Cardiac fibroblast (primary cell): ENCODE measurements at places on chromosomes 16 and 17.
A peak's percentile ranks its signal among the peaks of the same experiment; 100 is the strongest.

DNA sequence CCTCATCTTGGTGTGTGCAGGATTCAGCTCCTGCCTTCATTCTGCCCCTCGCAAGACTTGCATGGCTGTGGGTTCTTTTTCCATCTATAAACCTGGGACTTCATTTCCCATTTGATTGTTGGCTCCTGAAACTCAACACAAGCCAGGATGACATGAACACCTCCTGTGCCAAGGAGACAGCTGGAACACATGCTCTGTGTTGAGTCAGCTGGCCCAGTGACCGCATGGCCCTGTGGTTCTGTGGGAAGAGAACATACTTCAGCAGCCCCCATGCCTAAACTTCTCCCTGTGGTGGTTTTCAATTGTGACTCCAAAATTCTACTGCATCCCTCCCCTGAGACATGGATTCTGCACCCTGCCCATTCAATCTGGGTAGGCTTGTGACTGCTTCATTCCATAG, 57.9 kb upstream of the FOXF1 start:
- peak; percentile 9 for DNase-seq

GRCh38 chr17:32323811-32324491, 18.0 kb downstream of the C17orf75 start:
- DNase-seq: no peak

DNA sequence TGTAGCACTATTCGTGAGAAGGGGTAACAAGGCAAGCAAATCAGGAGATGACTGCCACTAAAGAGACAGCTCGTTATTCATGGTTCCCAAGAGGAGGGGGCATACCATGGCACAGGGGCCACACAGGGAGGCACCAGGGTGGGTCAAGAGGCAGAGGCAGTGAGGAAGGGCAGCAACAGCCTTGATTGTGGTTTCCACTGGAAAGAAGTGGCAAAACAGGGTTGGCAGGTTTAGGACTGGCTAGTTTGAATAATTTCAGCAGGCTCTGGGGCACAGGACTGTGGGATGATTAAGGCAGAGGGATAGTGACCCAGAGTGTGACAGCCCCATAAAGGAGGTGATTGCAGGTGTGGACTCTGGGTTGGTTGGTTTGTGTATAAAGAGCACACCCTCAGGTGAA, 188.9 kb downstream of the CBLN1 start:
- no peak for DNase-seq

- peak; percentile 62 for DNase-seq
Measured at GRCh38 chr16:86565644-86566511, 751 bp upstream of the FOXC2 start.

GRCh38 chr17:1989135-1989534, 36.0 kb downstream of the RTN4RL1 start:
- peak; percentile 96 for DNase-seq

DNA sequence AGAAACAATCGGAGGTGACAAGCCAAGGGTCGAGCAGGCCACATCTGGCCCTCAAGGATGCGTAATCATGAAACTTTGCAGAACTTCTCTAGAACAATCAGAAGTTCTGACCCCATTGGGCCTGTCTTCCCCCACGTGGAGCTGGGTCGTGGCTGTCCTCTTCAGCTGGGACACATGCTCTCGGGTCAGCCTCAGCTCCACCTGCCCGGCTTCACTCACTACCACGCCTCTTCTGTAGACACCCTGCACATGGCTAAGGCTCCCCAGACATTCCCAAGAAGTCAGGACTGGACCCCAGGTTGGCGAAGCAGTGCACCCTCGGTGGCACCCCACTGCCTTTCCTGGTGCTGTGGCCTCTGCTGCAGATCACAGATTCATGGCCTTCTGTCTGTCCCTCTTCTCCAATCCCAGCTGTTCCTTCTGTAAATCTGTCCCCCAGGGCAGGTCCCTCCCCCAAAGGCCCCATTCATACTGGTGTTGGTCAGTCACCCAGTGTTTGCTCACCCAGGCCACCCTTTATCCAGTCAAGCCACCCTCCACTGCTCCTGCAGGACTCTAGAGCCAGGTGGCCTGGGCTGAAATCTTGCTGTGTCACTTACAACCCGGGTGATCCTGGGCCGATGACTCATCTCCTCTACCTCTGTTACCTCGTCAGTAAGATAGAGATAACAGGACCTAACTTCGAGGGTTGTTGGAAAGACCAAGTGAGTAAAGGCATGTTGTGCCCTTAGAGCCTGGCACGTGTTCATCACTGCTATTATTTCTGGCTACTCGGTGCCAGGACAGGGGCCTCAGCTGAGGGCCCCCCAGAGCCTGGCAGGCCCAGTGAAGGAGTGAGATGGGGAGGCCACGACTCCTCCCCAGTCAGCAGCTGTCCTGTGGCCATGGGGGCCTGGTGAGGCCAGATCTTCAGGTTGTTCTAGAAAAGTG, 1.4 kb upstream of the SLC5A11 start:
- no peak for DNase-seq

GRCh38 chr17:80223142-80223815, 3.1 kb downstream of the SLC26A11 start:
- DNase-seq: no peak

GRCh38 chr17:69757688-69758430, 317.2 kb upstream of the KCNJ16 start:
- DNase-seq: peak; percentile 71

GRCh38 chr17:33779234-33779591, 475.9 kb upstream of the CCL2 start:
- DNase-seq: peak; percentile 67

DNA sequence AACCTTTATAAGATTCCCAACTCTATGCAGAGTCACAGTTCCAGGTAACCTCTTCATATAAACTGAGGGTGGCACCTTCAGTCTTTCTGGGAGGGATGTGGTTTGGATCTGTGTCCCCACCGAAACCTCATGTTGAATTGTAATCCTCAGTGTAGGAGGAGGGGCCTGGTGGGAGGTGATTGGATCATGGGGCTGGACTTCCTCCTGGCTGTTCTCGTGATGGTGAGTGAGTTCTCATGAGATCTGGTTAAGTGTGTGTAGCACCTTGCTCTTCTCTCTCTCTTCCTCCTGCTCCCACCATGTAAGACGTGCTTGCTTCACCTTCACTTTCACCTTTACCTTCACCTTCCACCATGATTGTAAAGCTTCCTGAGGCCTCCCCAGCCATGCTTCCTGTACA, 30.5 kb downstream of the HS3ST2 start:
- no peak for DNase-seq

DNA sequence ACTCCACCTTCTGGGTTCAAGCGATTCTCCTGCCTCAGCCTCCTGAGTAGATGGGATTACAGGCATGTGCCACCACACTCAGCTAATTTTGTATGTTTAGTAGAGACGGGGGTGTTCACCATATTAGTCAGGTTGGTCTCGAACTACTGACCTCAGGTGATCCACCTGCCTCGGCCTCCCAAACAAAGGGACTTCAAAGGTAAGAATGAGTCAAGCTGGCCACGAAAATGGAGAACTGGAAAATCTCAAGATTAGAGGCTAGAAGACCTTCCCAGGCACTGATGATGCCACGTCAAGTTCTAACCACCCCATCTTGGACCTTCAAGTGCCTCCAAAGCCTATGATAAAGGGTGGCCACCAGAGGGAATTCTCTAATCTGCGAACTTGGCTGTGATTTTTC, 1.3 kb upstream of the CCL15 start:
- no peak for DNase-seq

- no peak for DNase-seq
Measured at GRCh38 chr16:50812046-50812445, 70.2 kb downstream of the CYLD start.

DNA sequence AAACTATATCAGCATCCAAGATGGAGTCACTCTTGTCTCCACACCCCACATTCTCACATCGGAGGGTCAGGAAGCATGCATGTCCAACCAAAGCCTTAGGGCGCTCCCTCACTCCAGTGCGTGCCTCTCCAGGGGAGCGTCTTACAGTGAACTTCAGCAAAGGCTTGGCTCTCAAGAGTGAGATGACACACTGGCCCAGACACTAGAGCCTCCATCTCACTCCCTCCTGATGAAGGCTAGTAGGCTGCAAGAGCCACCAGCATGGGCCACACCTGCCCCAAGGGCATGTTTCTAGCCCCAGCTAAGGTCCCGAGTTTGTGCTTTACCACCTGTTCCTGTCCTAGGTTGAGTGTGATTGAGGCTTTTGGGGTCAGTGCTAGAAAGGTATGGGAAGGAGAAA, 40.5 kb downstream of the BEAN1 start:
- DNase-seq: no peak
